ENCODE measurements at places on chromosomes 6 and 20. TPM values are rescaled to one million over a fixed set of nuclear protein-coding genes. Genes with fewer than 3 reads are reported as not detected.

DNA sequence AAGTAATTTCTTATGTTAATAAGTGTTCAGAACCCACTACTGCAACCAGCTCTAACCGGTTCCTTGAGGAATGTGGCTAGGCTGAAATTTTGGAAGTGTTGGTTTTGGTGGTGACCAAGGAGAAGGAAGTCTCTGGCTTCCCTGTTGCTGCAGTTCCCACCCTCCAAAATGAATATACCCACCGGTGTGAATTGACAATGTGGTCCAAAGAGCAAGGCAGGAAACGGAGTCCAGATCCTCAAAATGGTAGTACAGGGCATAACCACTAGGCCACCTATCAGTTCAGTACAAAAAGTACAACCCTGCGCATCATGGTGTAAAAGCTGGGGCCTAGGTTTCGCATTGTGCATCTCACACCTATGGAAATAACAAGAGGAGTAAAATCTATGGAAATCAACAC is 2.8 kb downstream of the ADNP start:
- no peak for DNase-seq

SLC2A10 gene
- total RNA-seq: 1.9 TPM

DNA sequence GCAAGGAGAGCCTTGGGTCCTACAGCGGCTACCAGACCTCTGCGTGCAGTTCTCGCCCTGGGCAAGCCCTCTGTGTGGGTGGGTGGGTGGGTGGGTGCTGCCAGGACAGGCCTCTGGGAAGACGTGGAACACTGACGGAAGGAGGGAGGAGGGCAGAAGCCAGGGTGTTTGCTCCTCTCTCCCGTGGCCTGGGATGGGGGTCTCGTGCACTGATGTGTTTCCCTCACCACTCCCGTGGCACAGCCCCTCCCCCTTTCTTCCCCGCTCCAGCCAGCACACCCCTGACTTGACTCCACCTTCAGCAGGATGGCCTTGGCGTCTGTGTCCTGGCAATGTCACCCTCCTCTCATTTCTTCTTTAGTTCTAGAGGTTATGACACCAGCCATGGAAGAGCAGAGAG is 130.0 kb downstream of the CDH26 start:
- DNase-seq: no peak

RFX6 gene
- not detected for total RNA-seq

NHSL1 gene
- total RNA-seq: 53.0 TPM

DNA sequence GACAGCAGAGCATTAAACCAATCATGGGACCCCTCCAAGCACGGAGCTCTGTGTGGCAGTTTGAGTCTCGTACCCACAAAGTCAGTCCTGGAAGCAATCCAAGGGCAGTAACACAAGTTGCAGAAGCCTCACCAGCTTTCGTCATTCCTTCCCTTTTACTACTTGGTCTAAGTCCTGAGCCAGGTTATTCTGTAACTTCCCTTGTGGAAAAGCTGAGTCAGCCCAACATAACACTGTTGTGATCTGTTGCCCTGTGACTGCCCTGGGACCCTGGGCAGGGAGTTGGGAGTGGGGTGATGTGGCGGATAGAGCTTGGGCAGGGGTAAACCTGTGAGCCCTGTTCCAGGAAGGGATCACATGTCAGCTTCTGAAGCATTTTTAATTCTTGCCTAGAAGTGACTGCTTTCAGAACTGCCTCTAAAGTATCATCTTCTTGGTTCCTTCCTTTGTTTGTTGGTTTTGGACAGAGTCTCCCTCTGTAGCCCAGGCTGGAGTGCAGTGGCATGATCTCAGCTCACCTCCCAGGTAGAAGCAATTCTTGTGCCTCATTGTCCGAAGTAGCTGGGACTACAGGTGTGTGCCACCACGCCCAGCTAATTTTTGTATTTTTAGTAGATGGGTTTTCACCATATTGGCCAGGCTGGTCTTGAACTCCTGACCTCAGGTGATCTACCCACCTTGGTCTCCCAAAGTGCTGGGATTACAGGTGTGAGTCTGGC is 183.7 kb upstream of the JAG1 start:
- no peak for DNase-seq

- DNase-seq: no peak
Observed at GRCh38 chr6:47179286-47179685, 130.4 kb downstream of the TNFRSF21 start.

HLA-DQA1 gene
- total RNA-seq: 4.9 TPM

LGSN gene
- not detected for total RNA-seq

ERVFRD-1 gene
- total RNA-seq: 0.12 TPM

WFDC12 gene
- total RNA-seq: not detected

GRCh38 chr20:13338999-13339411 is 117.9 kb downstream of the ISM1 start:
- no peak for DNase-seq

GRCh38 chr20:43514648-43514999 is 7.1 kb downstream of the L3MBTL1 start:
- peak; percentile 60 for DNase-seq

TCF21 gene
- 3.3 TPM for total RNA-seq

- no peak for DNase-seq
Observed at GRCh38 chr6:42720739-42721138, 1.7 kb downstream of the PRPH2 start.

MICB gene
- total RNA-seq: 1.7 TPM

HMGN3 gene
- 166 TPM for total RNA-seq

FHL5 gene
- 6.9 TPM for total RNA-seq

DNA sequence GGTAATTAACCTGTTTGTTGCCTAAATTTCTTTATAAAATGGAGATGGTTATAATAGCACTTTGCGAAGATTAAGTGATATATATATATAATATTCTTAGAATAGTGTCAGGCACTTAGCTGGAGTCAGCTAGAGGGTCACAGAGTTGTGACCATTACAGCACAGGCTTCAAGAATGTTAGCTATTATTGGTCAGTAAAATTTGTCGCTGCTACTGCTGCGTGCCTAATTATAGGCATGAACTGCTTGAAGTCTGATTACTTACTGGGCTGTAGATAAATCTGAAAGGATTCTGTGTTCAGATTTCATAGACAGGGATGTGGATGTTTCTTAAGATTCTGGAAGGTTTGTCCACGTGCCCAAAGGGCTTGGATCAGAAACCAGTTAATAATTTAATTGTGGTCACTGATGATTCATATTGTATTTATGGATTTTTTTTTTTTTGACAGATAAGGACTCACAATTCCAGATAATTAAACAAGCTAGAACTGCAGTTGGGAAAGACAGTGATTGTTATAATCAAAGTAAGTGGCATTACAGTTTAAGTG is 4.7 kb downstream of the SNRNP48 start:
- DNase-seq: no peak

- no peak for DNase-seq
Observed at GRCh38 chr20:61482056-61482887, 230.2 kb downstream of the CDH4 start.

GRCh38 chr6:105991561-105992314 is 94.4 kb upstream of the PRDM1 start:
- no peak for DNase-seq

- no peak for DNase-seq
Observed at GRCh38 chr6:157673596-157673995, 149.4 kb upstream of the SNX9 start.

TFAP2D gene
- total RNA-seq: not detected

DNA sequence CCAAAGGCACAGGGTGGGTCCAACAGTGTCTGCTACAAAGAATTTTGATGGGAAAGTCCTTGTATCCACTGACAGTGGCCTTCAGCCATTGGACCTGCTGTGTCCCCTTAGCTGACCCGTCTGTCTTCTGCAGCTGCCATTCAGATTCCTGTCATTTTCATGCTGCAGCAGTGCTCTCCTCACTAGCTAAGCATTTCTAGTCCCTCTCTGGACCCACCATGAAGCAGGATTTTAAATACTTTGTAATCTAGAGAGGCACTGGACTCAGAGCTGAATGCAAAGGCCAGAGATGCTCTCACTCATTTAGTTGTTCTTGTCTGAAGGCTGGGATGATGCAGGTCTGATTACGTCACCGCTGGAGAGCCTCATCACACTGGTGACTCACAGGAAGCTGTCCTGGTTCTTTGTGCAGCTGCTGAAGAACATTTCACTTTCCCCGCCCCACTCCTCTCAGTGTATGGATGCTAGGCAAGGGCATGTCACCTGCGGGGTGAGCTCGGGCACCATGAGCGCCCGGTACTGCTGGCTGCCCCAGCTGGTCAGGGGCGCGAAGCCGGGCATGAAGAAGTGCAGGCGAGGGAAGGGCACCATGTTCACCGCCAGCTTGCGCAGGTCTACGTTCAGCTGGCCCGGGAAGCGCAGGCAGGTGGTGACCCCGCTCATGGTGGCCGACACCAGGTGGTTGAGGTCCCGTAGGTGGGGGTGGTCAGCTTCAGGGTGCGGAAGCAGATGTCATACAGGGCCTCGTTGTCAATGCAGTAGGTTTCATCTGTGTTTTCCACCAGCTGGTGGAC is 19.4 kb upstream of the TUBB2A start:
- no peak for DNase-seq

DNA sequence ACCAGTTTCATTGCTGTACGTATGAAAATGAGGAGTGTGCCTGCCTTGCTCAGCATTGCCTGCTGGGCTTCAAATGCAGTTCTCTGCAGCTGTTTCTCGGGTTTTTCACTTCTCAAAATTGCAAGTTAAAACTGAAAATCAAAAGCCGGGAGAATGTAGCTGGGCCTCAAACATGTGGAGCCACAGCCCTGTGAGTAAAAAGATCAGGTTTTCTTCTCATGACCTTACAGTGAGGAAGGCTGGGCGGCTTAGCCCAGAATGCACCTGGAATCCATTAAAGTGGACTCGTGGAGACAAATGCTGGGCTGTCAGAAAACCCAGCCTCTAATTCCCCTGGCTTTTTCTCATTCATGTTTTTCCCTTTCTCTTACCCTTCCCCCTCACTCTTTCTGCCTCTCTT is 34.4 kb downstream of the DSE start:
- peak; percentile 28 for DNase-seq

DNA sequence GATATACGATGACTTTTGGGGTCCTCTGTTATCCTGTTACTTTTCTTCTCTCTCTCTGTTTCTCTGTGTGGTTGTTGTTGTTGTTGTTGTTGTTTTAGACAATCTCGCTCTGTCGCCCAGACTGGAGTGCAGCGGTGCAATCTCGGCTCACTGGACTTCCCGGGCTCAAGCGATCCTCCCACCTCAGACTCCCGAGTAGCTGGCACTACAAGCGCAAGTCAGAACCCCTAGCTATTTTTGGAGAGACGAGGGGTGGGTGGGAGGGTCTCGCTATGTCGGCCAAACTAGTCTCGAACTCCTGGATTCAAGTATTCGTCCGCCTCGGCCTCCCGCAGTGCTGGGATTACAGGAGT is 19.1 kb upstream of the ABT1 start:
- no peak for DNase-seq

DNA sequence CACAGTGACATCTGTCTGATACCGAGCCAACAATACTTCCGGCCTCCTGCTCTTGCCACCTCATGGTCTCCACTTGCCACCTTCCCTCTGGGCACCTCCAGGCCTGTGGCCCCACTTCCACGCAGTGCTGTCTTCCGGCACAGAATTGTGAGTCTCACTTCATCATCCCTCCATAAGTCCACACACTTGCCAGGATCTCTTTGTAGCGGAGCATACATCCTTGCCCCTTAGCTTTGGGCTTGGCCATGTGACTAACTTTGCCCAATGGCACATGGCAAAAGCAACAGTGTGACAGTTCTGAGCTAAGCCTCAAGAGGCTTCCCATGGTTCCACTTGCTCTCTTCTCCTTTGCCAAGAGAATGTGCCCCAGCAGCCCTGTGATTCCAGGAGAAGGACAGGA is 4.5 kb upstream of the C20orf202 start:
- DNase-seq: no peak

CD93 gene
- total RNA-seq: 41.0 TPM

DNA sequence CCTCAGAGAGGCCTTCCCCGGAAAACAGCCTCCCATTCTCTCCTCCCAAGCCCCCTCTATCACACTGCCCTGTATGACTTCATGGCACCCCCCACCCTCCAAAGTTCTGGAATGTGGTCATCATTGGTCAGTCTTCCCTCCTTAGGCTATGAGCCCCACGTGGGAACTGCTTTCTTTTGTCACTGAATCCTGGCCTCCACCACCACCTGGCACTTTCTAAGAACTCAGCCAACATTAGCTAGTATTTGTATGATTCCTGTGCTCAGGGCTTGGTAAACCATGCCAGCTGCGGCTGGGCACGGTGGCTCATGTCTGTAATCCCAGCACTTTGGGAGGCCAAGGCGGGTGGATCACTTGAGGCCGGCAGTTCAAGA is 8.4 kb upstream of the E2F1 start:
- no peak for DNase-seq

DNA sequence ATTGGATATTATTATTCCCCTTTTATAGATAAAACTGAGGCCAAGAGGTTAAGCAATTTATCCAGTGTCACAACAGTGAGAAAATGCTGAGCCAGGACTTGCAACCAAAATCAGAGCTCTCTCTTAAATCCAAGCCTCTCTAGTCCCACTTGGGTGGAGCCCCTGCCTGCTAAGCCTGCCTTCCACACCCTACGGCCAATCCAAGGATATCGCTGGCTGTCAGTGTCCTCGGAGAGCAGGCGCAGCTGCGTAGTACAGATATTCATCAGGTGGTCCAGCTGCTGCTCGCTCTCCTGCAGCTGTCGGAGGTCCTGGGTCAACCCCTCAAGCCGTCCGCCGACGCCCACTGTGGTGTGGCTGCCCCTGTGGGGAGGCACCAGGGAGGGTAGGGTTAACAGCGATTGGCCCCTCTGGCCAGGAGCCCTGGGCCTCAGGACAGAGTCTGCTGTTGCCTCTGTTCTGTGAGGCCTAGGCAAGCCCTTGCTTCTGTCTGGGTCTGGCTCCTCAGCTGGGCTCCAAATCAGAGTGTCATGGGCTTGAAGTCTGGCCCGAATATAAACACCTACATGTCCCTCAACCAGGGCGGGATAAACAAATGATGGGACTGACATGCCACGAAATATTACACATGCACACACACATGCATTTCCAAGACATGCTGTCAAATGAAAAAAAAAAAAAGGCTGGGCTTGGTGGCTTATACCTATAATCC is 3.9 kb upstream of the NECAB3 start:
- DNase-seq: peak; percentile 84

- no peak for DNase-seq
Observed at GRCh38 chr20:9262653-9263194, 193.8 kb downstream of the PLCB4 start.

IMPG1 gene
- total RNA-seq: not detected

GRCh38 chr20:10523443-10523842 is 88.3 kb downstream of the SLX4IP start:
- DNase-seq: no peak

GRCh38 chr6:45901767-45902650 is 113.7 kb downstream of the CLIC5 start:
- DNase-seq: peak; percentile 33

DNA sequence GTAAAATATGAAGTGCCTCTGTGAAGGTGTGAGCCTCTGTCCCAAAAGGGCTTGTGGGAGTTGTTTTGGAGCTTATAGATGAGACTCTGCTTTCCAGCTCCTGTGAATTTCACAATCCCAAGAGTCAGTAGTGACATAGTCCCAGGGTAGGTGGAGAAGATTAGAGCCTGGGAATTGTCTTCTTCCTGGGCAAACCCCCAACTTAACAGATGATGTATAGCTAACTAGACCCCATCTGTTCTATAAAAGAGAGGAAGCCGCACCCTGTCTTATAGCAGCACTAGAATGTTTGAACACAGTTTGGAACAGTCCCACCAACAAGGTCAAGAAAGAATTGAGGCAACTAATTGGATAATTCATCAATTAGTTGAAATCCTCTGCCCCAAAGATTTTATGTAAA is 294.7 kb downstream of the ZNF217 start:
- no peak for DNase-seq

METTL24 gene
- total RNA-seq: 1.6 TPM

All from left ventricle myocardium superior (tissue), 1 donor.